H9 (cell line): ENCODE measurements at places on chromosomes 16 and 17. TPM values are rescaled to one million over a fixed set of nuclear protein-coding genes. Genes with fewer than 3 reads are reported as not detected.
A peak's percentile ranks its signal among the peaks of the same experiment; 100 is the strongest.

GRCh38 chr16:17964196-17964595 is 372.3 kb downstream of the NPIPA8 start:
- no peak for DNase-seq

CTRB2 gene
- not detected in 2 replicates for total RNA-seq

GRCh38 chr17:17737961-17738894 is 57.0 kb downstream of the RAI1 start:
- DNase-seq = peak; percentile 76

DNA sequence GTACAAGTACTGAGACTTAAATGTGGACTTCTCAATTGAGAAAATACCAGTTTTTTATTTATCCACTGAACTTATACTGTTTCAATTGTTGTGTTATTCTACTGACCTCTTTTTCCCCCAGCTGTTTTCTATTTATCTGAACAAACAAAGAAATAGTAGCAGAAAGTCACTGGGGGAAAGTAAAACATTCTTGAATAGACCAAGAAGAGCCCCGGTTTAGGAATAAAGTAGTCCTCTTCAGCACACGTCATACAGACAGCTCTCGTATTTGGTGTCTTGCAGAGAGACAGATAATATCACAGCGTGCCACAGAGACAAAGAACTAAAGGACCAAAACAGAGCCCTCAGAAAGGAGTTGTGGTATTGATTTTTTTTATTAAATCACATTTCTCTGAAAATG is 1159.1 kb upstream of the CDH8 start:
- DNase-seq = no peak

GRCh38 chr16:69555437-69555836 is 10.3 kb upstream of the NFAT5 start:
- no peak for DNase-seq

ABCA8 gene
- total RNA-seq = not detected in 2 replicates

DNA sequence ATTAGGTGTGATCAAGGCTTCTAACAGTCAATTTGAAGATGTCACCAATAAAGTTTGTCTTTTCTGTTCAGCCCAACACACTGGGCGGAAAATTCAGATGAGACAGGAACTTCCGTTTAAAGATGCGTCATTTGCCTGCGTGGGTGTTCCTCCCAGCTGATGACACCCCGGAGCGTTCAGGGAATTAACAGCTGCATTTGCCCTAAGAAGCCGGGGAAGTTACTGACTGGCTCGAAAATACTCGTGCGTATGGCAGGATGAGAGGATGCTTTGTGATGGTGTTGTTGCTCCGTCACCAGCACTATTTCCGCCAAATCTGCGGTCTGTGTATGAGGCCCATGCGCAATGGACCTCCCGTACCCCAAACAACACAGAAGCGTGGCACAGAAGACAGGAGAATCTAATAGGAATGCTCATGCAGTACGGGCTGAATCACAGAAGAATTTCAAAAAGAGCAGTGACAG is 11.9 kb upstream of the PVALEF start:
- DNase-seq = no peak

MAP2K3 gene
- 26.1 and 27.0 TPM in 2 replicates for total RNA-seq

CD300E gene
- not detected in 2 replicates for total RNA-seq

- DNase-seq = no peak
Observed at GRCh38 chr16:87407511-87408112, 15.5 kb downstream of the MAP1LC3B start.

DNA sequence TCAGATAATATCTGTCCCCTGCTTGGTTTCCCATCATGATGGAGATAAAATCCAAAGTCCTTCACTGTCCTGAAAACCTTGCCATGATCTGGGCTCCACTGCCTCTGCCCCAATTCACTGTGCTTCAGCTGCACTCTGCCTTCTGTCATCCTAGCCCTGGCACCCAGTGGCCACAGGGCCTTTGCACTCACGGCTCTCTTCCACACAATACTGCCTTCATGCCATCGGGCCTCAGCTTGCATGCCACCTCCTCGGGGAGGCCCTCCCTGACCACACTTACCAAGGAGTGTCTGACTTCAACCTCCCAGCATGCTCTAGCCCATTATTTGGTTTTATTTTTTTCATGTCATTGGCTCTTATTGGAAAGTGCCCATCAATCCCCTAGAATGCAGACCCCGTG is 146.1 kb downstream of the C16orf78 start:
- DNase-seq = no peak

DNA sequence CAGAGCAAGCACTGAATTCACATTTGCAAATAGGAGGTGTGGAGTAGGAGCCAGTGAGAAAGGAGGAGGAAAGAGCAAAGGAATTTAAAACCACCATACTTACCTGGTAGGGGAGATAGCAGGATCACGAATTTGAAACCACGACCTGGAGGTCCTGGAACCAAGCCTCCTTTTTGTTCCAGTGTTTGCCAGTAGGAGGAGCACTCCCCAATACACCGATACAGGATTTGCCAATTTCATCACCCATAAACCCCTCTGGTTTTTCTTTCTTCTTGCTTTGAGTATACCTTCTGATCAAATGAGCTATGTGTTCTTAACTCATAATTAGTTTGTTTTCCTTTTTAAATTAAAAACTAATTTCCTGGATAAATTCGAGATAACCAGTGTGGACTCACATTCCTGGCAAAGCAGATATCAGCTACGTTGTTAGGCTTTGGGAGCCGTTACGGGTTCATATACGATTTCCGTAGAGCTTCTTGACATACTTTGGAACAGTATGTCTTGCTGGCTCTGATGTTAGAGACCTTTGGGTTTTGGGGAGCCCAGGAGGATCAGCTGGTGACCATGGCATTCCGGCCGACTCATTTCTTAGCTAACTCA is 22.7 kb downstream of the BCO1 start:
- DNase-seq = peak; percentile 45

KRTAP1-5 gene
- not detected in 2 replicates for total RNA-seq

GRCh38 chr16:9040800-9041412 is 50.5 kb upstream of the HAPSTR1 start:
- no peak for DNase-seq

DNA sequence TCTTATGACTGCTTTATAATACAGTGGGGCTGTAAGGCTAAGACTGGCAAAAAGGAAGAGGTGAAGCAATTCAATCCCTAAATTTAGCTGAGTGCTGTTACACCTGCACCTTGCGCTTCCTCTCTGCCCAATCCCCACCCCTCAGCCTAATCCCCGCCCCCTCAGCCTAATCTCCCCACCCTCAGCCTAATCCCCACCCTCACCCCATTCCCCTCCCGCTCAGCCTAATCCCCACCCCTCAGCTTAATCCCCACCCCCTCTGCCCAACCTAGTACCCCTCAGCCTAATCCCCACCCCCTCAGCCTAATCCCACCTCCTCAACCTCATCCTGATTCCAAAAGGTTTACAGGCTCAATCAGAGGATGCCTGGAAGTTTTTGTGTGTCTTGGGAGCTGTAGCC is 155.5 kb downstream of the PMP22 start:
- peak; percentile 76 for DNase-seq

- no peak for DNase-seq
Observed at GRCh38 chr17:34122515-34122914, 132.6 kb upstream of the CCL2 start.

GRCh38 chr17:53719229-53719628 is 103.5 kb upstream of the KIF2B start:
- no peak for DNase-seq

NPB gene
- total RNA-seq = 2.1 and 2.4 TPM in 2 replicates

- no peak for DNase-seq
Observed at GRCh38 chr16:27322858-27323780, 9.3 kb downstream of the IL4R start.

GRCh38 chr17:40348562-40349476 is 15.7 kb downstream of the GJD3 start:
- no peak for DNase-seq

- no peak for DNase-seq
Observed at GRCh38 chr17:79258041-79258440, 183.4 kb downstream of the ENGASE start.

DNA sequence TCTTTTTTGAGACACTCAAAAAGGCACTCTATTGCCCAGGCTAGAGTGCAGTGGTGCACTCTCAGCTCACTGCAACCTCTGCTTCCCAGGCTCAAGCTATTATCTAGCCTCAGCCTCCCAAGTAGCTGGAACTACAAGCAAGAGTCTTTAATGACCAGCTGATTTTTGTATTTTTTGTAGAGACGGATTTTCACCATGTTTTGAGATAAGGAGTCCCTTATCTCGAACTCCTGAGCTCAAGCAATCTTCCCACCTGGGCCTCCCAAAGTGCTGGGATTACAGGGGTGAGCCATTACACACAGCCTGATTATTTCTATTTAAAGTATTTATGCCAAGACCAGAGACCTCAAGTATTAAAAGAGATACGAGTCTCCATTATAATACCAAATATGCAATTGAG is 566.1 kb upstream of the CA10 start:
- no peak for DNase-seq

PIRT gene
- not detected in 2 replicates for total RNA-seq

GRCh38 chr17:64117981-64118979 is 11.7 kb downstream of the ERN1 start:
- DNase-seq = peak; percentile 21

GRCh38 chr17:6110592-6110991 is 40.4 kb downstream of the WSCD1 start:
- DNase-seq = no peak

STX1B gene
- total RNA-seq = 9.7 and 11.0 TPM in 2 replicates

GRCh38 chr17:20246692-20247091 is 220.6 kb downstream of the LGALS9B start:
- DNase-seq = no peak

DNA sequence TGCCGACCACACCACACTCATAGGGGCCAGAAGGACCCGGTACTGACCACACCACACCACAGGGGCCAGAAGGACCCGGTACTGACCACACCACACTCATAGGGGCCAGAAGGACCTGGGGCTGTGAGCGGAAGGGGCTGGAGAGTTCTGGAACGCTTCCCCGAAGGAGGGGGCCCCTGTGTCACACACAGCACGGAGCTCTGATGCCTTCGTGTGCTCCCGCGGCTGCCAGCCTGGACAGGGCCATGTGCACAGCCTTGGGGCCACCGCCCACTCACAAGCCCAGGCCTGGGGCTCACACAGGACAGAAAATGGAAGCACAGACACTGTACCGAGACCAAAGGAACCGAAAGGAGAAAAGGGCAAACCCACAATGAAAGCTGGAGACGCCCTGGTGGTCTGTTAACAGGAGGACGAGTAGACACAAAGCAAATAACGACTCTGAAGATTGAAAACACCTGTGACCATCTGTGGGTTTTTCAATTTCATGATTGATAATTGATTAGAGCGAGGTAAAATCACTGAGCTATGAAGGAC is 106.5 kb upstream of the METRNL start:
- DNase-seq = peak; percentile 18

DNA sequence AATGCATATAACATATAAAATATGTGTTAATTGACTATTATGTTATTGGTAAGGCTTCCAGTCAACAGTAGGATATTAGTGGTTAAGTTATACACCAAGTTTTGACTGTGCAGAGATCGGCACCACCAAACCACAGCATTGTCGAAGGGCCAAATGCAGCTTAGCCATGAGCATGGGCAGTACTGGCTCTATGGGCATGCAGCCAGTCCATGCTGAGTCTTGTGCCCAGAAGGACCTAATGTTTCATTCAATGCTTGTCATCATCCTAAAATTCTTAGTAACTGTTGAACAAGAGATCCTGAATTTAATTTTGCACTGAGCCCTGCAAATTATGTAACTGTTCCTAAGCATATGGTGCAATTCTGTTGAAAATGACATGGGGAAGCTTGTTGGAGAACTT is 233.4 kb upstream of the HS3ST3A1 start:
- no peak for DNase-seq

CA7 gene
- 0.55 and 0.81 TPM in 2 replicates for total RNA-seq

DNA sequence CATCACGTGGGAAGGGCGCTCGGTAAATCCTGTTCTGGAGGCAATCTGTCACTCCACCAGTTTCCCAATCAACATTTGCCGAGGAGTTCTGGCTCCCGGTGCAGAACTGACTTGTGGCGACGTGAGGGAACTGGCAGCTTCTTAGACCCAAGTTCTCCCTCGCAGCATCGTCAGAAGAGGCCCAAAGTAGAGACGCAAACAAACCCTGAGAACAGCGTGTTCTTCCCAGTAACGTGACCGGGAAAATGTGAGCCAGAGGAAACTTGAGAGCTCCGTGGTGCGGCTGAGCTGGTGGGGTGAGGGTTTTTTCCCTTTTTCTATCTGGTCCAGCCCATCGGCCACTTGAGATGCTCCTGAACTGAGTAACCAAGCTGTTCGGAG is 158.9 kb upstream of the CACNG5 start:
- DNase-seq = no peak

GRCh38 chr17:64565563-64565962 is 58.8 kb downstream of the CEP95 start:
- DNase-seq = no peak

ARHGDIG gene
- total RNA-seq = 4.2 and 5.9 TPM in 2 replicates

KRTAP2-3 gene
- total RNA-seq = not detected in 2 replicates

SPG7 gene
- total RNA-seq = 110 and 119 TPM in 2 replicates

GRCh38 chr16:5072334-5073278 is 963 bp downstream of the ALG1 start:
- no peak for DNase-seq

GRCh38 chr17:4560837-4561256 is 470 bp upstream of the GGT6 start:
- peak; percentile 74 for DNase-seq

DNA sequence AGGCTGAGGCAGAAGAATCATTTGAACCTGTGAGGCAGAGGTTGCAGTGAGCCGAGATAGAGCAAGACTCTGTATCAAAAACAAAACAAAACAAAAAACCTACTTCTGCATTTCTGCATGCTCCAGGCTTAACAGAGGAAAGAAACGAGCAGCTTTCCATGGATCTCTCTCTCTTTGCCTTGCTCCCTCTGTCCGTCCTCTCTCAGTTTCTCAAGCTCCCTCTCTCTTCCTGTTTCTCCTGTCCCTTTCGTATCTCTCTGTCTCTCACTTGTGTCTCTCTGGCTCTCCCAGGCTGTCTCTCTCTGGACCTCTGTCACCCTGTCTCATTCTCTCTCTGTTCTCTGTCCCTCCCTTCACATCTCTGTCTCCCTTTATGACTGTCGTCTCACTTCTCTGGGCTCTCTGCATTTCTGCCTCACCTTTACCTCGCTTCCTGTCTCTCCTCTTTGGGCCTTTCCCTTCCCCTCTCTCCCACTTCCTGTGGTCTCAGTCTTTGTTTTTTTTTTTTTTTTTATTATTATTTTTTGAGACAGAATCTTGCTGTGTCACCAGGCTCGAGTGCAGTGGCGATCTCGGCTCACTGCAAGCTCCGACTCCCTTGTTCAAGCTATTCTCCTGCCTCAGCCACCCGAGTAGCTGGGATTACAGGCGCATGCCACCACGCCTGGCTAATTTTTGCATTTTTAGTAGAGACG is 4.1 kb upstream of the PITPNA start:
- no peak for DNase-seq

DNA sequence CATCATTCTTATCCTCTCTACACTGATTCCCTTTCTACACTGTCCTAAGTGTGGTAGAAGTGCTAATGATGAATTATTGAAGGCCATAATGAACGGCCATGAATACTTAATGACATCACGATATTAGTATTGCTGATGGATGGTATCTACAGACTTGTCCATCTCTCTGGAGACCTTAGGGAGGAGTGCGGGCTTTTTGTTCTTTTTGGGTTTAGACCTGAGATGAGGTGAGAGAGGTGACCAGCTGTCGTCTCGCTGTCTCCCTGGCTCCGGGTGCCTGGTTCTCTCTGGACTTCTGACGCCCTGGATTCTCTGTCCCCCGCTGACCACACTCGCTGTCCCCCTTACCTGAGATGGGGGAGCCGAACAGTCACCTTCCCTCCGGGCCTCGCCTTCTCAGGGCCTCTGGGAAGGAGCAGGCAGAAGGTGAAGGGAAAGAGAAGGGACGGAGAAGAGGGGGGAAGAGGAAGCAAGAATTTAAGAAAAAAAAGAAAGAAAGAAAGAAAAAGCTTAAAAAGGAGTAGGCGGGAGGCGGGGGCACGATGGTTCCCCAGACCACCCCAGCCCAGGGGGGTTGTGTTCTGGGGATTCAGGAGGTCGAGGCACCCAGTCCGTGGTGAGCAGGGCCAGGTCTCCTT is 17.1 kb downstream of the SGCA start:
- DNase-seq = no peak
